ENCODE measurements at places on chromosomes 7 and 10.

DNA sequence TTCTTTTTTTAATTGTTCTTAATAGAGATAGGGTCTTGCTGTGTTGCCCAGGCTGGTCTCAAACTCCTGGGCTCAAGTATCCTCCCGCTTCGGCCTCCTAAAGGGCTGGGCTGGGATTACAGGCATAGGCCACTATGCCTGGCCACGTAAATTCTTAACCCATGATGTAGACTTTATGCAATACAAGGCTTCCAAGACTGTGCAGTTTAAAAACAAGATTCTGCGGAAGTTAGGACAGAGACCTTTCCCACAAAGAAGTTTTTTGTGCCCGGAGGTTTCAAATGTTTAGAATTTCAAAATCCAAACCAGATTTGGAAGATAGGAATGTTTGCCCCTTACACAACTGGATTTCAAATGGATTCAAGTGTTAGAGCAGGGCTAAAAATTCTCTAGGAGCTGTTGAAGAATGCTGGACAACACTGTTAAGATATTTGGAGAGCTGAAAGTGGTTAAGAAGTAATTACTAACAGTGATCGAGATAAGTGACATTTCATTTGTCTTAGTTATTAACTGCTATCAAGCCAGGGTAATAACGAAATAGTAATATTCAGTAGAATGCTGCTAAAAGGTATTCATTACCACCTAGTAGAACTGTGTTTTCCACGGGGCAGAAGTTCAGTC is 7.4 kb downstream of the APBB1IP start:
- DNase-seq: no peak

DNA sequence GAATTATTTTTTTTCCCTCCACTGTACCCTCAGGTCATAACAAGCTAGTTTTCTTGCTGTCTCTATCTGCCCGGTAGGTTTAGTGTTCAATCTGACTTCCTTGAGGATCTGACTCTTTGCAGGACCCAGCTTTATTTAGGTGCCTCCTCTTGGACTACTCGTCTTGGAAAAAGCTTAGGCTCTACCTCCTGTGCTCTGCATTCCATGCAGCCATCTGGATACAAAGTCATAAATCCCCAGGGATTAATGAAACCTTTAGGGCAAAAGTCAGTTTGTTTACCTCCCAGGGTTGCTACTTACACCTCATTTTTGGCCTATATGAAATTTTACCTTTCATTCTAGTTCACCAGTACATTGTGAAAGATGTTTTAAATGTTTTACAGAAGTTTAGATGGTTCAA is 8.0 kb downstream of the STAG3 start:
- DNase-seq: no peak

DNA sequence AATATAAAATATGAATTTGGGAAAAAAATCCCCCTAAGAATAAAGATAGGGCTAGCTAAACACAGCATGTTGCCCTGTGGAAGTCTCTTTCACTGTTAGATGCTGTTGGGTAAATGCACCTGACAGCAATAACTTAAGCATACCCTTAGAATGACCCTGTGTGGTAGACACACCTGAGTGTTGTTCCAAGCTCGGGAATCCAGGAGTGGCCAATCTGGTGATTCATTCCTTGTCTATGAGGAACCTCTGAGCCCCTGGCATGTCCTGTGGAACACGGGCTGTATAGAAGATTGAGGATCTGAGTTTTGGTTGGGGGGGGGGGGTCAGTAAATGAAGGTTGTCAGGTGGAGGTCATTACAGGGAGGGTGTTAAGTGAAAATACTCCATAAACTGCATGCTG is 730.0 kb upstream of the IGFBP3 start:
- no peak for DNase-seq

DNA sequence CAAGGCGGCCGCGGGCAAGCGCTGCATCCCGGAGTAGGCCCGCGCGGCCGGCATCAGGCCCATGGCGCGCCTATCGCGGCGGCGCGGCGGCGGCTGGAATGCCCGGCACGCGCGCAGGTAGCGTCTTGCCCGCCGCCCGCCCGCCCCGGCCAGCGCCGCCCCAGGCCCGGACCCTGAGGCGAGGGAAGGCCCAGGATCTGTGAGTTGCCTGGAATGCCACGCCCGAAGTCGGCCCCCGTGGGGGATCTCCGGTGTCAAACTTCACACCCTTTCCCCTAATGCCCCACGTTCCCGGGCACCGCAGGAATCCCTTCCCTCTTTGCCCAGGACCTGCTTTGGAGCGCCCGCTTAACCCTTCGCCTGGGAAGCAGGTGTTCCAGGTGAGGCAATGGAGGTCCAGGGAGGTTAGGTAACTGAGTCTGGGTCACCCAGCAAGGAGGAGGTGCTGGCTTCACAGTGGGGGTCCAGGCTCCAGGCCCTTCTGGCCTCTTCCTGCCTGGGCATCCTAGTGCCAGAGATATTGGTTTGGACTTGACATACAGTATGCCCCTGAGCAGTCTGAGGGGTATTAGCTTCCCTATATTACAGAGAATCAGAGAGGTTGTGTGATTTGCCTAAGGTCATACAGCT is 138.1 kb downstream of the ARHGAP22 start:
- no peak for DNase-seq

DNA sequence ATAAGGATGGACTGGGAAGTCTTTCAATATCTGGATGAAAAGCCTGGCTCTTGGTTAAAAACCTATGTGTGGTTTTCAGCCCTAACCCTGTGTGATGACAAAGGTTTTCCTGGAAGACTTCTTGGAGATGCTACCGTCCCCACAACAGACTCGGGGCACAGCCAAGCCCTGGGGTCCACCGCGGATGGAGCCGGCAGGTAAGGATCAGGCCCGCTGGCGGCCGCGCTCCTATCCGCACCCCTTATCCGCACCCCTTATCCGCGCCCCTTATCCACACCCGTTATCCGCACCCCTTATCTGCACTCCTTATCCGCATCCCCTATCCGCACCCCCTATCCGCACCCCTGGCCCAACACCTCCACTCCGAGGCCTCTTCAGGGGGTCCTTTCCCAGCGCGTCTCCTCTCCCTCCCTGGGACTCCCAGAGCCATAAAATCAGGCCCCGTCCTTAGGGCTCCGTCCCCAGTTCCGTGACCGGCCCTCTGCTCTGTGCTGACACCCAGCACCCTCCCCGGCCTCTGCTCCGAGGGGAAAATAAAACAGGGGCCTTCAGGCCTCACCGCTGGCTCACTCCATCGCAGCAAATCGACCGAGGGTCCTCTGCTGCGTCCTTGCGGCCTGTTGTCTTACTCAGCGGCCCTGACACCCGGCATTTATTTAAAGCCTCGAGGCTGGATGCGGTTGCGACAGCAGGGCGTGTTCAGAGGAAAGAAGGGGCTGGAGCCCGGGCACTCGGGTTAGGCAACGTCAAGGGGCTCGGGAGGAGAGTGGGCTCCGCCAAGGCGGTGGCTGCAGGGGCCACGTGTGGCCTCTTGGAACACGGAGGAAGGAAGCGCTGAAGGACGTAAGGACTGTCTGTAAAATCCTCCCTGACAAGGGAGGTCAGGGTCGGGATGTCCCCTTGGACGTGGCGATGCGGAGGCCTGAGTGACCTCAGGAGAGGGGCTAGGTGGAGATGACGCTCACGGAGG is 215.1 kb upstream of the ADARB2 start:
- DNase-seq: no peak

DNA sequence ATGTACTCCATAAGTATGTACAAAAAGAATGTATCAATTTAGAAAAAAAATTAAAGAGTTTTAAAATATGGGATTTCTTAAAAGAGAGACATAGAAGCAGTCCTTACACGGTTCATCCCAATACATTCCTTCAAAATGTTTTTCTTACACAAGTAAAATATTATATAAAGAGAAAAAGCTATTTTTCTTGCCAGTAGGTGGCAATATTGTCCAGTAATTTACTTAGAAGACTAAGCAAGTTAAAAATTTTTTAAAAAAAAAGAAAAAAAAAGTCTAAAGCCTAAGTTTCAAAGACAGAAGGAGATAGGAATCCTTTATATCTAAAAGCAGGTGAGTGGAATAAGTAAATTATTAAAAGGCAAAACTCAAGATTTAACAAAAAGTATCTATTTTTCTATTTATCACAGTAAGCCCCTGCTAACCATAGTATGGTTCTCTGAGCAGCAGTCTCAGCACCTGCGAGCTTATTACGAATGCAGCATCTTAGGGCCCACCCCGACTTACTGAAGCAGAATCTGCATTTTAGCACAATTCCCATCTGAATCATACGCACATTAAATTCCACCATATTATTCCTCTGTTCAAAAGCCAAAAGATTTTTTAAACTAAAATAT is 240.6 kb downstream of the DGKI start:
- no peak for DNase-seq

DNA sequence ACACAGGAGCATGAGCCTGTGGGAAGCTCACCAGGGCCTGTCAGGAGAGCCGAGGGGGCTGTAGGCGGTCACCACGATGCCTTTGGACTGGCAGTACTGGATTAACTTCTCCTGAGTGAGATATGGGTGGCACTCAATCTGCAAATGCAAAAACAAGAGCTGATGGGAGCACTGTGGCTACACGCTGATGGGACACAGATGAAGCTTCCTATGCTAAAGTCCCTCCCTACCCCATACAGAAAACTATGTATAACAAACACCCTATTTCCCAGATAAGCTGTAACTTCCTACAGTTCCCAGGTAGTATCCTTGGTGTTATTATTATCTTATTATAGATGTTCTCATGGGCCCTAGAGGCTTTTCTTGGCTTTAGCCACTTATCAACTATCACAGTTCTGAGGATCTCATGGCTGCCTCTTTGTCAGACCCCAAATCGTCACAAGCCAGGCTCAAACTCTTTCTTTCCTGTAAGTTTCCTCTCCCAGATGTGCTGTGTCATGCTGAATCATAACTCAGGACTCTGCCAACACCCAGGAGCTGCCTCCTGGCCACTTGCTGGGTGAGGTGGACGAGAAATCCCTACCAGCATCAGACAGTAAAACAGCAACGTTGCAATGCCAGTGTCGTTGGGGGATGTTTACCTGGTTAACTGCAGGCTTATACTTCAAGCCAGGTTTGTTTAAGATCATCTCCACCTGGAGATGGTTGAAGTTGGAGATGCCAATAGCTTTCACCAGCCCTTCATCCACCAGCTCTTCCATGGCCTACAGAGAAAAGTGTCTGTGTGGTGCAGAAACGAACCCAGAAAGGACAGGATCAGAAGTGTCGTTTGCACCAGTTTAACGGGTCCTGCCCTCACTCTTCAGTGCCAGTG is 10.3 kb downstream of the AKR1B1 start:
- no peak for DNase-seq

- DNase-seq: no peak
These were observed 262.2 kb downstream of the BAMBI start for GRCh38 chr10:28939281-28940157.

DNA sequence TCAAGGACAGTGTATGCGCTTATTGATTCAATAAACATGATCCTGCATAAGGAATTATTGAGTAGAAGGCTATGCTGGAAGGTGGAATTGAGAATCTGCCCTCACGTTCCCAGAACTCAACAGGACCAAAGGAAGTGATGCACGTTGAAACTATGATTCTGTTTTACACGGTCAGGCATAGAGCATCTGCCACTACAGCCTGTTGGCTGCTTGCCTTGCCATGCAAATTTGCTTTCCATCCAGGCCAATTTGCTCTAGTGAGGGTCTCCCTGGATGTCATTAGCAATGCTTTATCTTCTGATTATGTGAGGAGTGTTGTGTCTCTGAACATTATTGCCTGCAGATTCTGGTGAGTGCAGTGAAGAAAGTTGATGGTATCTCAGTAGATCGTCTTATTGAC is 132.9 kb downstream of the ADRA2A start:
- DNase-seq: no peak

- no peak for DNase-seq
These were observed 28.3 kb downstream of the CCM2 start for GRCh38 chr7:45028138-45028919.

GRCh38 chr10:12701696-12702095 is 299.8 kb downstream of the CCDC3 start:
- no peak for DNase-seq

DNA sequence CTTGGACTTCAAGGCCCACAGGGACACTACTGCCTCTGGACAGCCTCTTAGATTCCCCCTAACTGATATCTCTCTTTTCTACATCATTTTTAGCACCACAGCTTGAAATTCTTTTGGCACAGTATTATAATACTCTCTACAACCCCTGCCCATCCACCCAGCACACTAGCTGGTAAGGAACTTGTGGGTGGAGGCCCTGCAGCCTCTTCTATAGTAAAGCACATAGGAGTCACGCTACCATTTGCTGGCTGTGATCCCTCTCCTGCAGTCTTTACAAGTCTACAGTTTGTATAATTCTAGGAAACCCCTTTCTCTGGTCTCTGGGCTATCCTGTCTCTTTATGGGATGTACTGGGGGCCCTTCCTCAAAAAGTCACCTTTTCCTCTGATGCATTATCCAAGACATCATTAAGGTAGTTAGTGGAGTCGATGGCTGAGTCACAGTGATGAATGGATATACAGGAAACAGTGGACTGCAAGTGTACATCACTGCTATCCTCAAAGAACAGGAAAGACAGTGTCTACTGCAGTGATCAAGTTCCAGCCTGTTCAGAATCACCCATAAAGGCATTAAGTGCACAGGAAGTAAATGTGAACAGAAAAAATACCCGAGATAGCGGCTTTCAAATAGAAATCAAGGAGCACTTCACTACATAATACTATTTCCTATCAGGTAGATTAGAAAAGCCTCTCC is 54.4 kb downstream of the STK17A start:
- no peak for DNase-seq

GRCh38 chr10:84665883-84666463 is 337.6 kb downstream of the CCSER2 start:
- DNase-seq: no peak

GRCh38 chr7:103059471-103059870 is 15.1 kb downstream of the FBXL13 start:
- no peak for DNase-seq

GRCh38 chr10:48548531-48549135 is 56.2 kb downstream of the ARHGAP22 start:
- DNase-seq: no peak

DNA sequence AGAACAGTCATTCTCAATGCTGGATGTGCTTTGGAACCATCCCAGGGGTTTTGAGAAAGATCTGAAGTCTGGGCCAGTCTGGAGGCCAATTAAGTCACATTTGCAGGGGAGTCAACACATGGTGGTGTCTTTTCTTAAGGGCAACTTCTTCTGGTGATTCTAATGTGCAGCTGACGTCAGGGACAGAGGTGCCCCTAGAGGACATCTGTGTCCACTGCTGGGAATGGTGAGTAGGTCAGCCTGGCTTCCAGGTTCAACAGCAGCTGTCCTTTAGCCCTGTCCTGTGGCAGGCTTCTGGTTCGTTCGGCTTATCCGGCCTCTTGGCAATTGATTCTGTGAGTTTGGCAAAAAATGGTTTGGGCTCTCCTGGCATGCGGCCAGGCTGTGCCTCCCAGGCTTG is 269.7 kb upstream of the HABP2 start:
- DNase-seq: no peak

- DNase-seq: no peak
These were observed 33.4 kb downstream of the XPNPEP1 start for GRCh38 chr10:109889867-109890266.

DNA sequence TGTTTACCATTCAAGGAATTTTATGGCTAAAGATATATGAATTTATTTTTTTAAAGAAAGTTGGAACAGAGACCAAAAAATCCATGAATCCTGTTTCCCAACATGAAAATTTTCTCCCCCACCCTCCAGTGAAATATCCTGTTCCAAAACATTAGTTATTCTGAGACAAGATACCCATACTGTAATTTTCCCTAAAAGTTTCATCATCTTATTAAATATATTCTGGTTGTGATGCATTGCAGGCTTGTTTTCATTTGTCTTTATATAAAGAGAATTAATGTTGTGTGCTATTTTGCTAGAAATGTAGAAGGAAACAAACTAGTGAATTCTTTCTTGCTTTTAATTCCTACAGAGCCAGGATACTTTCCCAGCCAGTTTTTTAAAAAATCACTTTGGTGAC is 106.6 kb downstream of the EXOC4 start:
- no peak for DNase-seq
